T-helper 17 cell (primary cell): ENCODE measurements at places on chromosomes 3 and 15.

- no peak for DNase-seq
Observed at GRCh38 chr3:10996345-10997013, 3.9 kb downstream of the SLC6A1 start.

DNA sequence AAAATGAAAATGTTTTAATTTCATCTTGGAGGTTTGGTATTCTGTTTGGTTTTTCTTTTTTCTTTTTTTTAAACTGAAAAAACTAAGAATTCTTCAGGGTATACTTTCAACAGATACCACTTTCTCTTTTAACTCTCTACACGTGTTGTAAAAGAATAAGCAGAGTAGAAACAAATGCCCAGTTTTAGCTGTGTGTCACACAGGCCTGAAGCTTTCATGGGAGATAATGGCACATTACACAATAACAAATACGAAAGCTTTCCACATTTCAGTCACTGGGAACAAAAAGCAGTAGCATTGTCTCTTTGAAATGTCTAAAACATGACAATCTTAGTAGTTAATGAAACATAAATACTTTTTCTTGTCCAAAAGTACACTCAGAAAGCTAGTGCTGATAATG, 818.5 kb downstream of the TBL1XR1 start:
- no peak for DNase-seq

- DNase-seq: no peak
Observed at GRCh38 chr15:56919609-56920366, 1.3 kb downstream of the TCF12 start.

DNA sequence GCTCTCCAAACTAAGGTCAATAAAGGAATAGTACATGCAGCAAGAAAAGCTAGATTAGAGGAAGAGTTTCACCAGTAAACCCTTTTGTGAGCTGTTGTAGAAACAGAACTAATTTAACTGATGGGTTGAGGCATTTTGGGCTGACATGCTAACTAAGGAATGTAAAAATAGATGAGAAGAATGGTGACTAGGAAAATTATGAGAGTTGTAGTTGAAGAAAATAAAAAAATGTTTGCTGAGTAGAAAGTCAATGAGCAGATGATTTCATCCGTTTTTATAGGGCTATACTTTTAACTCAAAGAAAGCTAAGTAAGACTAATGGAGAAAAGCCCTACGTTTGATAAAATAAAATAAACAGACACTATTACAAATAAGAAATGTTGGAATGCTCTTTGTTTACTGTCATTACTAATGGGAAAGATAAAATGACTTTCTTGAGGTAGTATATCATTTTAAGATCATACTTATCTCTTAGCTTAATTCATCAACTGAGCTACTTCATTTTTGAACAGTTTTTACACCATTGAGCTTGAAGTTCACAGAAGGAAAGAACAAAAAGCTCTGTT, 209.4 kb upstream of the DPH6 start:
- no peak for DNase-seq

DNA sequence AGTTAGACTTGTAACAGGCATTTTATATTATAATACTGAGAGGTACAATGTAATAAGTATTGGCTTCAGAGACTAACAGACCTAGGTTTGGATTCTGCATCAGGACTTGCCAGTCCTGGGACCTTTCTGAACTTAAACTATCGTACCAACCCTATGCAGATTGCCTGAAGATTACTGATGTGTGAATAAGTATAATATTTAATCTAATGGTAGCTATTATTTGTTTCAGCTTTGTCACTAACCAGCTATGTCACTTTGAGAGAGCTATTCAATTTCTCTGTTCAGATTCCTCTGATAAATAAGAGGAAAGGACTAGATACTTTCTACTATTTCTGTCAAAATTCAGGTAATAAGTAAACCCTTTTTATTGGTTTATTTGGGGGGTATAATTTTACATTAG, 184.4 kb upstream of the NECTIN3 start:
- no peak for DNase-seq

DNA sequence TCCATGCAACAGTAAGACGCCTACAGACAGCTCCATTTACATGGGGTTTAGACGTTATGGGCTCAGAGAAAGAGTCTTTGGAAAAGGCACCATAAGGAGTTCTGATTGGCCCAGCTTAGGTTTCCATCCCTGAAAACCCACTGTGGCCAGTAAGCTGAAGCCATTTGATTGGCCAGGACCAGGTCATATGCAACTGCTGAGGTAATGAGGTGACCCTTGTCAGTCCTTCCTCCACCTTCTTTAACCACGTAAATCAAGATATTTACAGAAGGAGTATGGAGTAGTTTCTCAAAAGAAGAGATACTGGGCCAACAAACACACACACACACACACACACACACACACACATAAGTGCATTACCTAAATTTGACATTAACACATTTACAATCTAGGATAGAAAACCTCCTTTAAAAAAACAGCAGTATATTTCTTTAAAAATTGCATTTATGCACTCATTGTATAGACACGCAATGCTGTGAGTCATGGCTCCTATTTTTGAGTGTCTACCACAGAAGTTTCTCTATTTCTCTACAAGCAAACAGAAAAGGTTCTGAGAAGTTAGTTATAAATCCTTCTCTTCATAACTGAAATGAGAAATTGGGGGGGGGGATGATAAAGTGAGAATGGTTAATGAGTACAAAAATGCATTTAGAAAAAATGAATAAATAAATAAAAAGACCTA, 16.3 kb upstream of the MB21D2 start:
- DNase-seq: no peak

- peak; percentile 97 for DNase-seq
Observed at GRCh38 chr3:9933561-9934234, at the start of gene CRELD1. CRELD1 (plus strand) TSS chr3:9933834; CDS start chr3:9934439, 605 bp downstream.

DNA sequence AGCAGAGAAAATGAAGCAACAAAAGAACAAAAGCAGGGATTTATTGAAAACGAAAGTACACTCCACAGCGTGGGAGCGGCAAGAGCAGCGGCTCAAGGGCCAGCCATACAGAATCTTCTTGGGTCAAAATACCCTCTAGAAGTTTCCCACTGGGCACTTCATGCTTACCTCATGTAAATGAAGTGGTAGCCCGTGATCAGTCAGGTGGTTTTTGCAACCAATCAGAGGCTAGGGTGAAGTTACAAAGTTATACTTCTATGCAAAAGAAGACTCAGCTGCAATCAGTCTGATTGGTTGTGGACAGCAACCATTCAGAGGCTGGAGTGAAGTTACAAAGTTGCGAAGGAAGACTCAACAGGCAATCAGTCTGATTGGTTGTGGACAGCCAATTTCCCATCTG, 37.8 kb upstream of the TRH start:
- no peak for DNase-seq

GRCh38 chr3:183959214-183959613, 58.5 kb downstream of the ABCC5 start:
- DNase-seq: no peak

GRCh38 chr3:157204880-157205279, 44.9 kb upstream of the CCNL1 start:
- DNase-seq: no peak

- DNase-seq: no peak
Observed at GRCh38 chr3:71355862-71356261, 227.7 kb downstream of the FOXP1 start.

DNA sequence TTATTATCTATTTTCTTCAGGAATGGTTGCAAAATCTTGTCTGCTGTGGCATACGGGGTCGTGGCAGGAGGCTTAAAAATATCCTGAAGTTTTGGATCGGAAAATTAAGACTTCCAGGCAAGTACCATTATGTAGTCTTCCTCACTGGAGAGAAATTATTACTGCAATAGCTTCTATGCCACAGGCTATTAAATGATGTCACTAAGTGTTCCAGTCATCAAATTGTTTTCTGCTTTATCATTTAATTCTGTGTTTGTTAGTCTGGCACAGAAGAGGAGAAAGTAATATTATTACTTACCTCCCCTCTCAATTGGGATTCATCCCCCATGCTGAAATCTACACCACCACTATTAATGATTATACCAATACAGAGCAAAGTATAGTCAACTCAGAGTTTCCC, 378.2 kb upstream of the ALCAM start:
- no peak for DNase-seq

DNA sequence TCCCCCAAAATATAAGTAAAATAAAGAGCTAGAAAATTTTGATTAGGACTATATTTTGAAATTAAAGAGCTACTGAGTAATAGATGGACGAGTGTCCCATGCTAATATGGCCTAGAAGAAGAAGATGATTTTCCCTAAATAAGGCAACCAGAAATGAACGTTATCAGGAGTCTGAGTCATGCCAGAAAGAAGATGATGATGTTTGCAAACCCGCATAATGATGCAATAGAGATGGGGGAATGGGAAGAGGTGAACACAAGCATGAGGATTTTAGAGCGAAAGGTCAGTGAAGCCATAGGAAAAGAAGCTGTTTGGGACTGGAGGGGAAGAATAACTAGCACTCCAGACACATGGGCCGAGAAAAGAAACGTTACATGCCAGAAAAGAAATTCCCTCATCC, 71.7 kb downstream of the FGF12 start:
- no peak for DNase-seq

GRCh38 chr3:32157600-32158264, 51.3 kb downstream of the GPD1L start:
- DNase-seq: no peak

- DNase-seq: no peak
Observed at GRCh38 chr3:64802460-64802859, 114.7 kb upstream of the ADAMTS9 start.

GRCh38 chr3:125602752-125603649, 7.7 kb upstream of the OSBPL11 start:
- no peak for DNase-seq

GRCh38 chr3:172914854-172915253, 164.3 kb downstream of the ECT2 start:
- DNase-seq: no peak

DNA sequence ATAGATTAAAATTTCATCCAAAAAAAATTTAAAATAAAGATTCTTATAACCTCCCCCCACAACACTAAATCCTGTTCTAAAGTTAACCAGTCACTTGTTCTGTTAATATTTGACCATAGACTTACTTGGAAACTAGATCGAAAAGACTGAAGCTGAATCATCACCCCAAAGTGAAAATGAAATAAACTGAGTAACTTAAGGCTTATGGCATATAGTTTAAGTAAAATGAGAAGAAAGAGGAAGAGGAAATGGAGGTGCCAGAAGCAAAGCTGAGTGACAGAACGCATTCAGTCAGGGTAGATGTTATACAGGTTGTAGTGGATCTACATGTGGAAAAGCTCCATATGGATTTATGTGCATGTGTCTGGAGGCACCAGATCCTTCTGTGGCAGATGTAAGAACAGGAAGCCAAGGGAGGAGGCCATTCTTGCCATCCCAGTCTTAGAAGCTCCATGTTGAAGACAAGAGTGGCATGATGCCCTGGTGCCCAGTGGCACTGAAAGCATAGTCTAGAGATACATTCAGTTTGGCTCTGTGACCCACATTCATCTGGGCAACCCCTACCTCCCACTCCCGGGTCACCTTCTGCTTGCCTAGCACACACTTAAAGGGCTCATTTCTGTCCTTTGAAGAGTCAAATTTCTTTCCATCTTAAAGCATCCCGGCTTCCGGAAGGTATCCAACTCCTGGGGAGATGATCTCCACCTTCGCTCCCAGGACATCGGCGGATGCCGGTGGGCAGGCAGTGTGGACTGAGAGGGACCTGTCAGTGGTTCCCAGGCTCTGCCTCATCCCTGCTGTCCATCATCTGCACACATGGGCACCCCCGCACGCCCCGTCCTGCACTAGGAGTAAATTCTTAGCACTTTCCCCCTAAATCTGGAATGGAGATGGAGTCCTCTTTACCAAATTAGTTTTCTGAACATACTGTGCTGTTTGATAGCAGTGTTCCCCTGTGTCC, 90.8 kb downstream of the NEO1 start:
- DNase-seq: no peak

DNA sequence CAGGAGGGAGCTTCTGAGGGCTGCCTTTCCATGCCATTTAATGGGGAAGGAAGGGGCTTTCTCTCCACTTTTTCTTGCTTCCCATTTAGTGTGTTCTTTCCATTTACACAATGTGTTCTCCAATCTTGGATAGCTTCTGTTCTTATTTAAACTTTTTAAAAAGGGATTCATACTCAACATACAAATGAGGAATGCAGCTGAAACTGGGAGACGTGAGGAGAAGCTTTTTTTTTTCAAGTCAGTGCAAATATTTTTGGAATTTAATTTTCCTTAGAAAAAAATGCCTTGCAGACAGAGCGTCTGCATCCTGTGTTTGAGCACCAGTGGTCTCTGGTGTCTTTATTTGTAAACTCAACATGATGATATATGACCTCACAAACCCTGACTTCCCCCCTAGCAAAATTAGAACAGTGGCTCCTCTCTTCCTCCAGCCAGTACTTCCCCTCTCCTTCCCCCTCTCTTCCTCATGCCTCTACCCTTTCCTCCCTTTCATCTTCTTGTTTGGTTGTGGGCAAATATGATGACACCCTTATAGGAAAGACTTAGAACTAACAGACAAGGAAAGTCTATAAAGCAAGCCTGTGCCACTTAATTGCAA, 48.1 kb upstream of the PCSK6 start:
- no peak for DNase-seq

- DNase-seq: peak; percentile 69
Observed at GRCh38 chr3:119702530-119703527, at the start of gene CFAP91. CFAP91 (plus strand) TSS chr3:119703022; CDS start chr3:119703099, 77 bp downstream.

GRCh38 chr3:47908744-47909143, 105.8 kb downstream of the DHX30 start:
- DNase-seq: no peak

- no peak for DNase-seq
Observed at GRCh38 chr3:169236662-169237186, 426.8 kb downstream of the MECOM start.

- no peak for DNase-seq
Observed at GRCh38 chr3:144744473-144744872, 772.9 kb downstream of the DIPK2A start.

GRCh38 chr3:120435621-120436020, 15.2 kb downstream of the FSTL1 start:
- no peak for DNase-seq

DNA sequence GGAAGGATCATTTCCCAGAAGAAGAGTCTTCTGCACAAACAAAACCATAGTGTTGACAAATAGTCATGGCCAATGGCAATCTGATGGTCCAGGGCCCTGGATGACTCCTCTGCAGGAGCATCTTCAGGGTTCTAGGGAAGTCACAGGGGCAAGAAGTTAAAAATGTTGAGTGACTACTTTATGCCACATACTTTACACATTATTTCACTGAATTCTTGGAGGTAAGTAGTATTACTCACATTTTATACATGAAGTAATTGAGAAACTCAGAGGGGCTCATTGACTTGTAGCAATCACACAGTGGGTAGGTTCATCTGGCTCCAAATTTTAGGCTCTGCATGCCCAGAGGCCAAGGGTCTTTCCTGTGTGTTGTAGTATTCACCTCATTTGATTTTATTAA, 430.2 kb upstream of the MCTP2 start:
- no peak for DNase-seq
